ENCODE measurements at places on chromosomes 7 and 10.

DNA sequence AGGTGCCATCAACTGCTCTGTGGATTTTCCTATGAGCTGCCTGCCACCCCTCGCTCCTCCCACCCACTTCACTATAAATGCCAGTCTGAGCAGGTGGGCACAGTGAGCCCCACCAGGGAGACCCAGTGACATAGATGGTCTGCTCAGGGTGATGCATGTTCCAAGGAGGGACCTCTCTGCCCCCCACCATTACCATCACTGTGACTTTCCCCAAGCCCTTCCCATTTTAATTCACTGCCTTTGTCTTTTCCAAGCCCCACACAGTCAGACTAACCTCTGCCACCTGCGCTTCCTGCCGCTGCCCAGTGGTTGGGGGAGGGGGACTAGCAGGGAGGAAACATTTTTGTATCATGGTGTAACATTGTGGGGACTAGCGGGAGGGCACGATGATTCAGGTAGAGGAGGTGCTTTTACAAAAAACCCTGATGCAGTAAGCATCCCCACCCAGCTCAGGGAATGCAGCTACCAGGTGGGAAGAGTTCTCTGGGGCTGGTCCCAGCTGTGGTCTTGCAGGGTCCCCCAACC, 24.6 kb downstream of the PRSS2 start:
- DNase-seq: peak; percentile 46

- DNase-seq: no peak
These were observed 266.4 kb downstream of the SORCS3 start for GRCh38 chr10:104907521-104907920.

GRCh38 chr10:51956822-51957221, 257.4 kb upstream of the CSTF2T start:
- no peak for DNase-seq

DNA sequence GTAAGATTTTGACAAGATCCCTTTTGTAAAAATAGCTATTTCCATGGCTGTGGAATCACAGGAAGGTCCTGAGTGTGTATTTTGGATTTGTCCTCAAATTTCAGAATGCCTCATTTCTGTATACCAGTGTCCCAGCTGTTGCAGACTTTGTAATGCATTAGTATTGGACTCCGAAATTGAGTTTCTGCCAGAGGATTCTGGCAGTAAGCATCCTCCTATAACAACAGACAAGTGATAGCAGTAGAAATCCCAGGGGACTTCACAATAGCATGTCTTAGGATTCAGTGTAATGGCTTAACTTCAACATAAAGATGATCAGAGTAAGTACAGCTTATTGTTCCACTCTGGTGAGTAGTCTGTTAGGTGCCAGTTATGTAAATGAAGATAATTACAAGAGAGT, 104.6 kb downstream of the FOXP2 start:
- DNase-seq: no peak

DNA sequence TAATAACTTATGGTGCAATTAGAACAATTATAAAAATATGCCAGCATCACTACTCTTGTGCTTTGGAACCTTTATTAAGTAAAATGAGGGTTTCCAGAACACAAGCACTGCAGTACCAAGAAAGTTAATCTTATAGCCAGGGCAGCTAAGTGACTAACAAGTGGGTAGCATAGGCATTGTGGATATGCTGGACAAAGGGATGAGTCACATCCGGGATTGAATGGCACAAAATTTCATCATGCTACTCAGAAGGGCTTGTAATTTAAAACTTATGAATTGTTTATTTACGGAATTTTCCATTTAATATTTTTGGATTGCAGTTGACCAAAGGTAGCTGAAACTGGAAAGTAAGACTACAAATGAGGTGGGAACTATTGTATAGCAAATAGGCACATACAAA, 250.6 kb downstream of the C7orf25 start:
- no peak for DNase-seq

DNA sequence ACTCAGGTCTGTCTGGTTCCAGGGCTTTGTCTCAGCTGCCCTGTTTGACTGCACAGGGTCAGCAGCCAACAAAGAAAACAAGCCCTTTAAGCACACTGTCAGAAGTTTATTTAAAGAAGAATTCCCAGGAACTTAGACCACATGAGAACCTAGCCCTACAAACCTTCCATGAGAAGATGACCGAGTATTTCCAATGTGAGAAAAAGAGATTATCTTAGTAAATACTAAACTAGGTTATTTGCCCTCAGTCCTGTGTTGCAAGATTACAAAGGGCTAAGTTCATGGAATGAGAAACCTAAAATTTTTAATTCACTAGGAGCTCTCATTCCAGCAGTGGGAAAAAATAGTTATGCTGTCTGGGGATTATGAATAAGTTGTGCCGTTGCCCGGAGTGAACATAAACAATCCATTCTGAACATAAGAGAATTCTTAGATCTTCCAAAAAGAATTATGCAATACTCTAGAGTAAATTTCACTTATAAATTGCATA, 46.7 kb downstream of the NOC3L start:
- DNase-seq: no peak

DNA sequence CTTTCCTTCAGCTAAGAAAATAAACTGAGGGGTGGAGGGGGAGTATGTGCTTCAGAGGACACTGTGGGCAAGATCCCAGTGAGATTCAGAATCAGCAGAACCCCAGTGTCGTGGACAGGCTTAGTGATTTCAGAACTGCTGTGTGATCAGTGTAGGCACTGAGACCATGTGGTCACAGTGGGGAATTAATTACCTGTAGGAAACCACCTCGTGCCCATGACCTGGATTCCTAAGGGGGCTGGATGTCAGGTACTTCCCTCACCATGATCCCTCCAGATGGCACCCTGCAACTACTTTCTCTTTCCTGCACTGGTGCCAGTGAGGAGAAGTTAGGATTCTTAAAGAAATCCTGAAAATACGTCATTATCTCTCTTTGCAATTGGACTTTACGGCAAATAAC, 64.4 kb downstream of the HBP1 start:
- DNase-seq: no peak

DNA sequence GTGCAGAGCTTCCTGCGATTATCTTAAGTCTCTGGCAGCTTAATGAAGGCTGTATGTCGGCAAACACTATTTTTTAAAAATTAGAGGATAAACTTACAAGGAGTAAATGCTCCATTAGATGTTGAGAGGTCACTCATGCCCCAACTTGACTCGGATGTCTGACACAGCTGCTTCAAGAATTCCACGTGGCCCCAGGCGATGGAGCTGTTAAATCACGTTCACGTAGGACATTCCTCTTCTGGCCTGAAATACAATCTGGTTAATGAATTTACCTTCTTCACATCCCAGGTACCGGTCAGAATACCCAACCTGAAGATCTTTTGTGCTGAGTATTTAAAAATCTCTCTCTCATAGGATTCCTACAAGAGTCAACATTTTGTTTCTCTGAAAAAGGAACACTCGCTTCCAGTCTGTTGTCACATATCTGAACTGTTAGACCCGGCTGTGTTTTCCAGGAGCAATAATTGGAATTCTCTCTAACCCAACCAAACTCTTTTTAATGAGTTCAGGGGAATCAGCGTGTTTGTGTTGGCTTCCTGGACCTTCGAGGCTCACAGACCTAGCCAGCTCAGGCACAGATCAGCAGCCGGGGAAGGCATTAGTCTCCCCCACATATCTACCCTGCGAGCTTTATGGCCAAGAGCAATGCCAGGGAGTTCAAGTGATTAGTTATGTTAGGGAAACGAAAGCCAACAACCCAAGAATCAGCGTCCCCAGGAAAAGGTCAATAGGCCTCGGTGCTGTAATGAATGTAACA, 284.9 kb downstream of the FGFR2 start:
- no peak for DNase-seq

DNA sequence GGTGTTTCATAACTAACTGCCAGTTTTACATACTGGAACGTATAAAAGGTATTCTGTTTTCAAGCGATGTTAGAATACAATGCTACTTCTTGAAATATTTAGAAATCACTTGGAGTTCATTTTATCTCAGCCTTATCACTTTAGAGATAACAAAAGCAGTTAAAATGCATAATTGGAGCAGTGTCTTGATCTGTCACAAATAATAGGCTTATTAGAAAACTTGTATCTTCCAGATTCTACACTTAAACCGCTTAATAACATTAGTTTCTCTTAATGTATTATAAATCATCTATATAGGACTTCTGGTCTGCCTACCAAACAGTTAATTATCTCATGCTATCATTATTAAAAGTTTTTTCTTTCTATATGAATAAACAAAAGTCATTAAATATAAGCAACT, 104.4 kb downstream of the TAF3 start:
- no peak for DNase-seq

DNA sequence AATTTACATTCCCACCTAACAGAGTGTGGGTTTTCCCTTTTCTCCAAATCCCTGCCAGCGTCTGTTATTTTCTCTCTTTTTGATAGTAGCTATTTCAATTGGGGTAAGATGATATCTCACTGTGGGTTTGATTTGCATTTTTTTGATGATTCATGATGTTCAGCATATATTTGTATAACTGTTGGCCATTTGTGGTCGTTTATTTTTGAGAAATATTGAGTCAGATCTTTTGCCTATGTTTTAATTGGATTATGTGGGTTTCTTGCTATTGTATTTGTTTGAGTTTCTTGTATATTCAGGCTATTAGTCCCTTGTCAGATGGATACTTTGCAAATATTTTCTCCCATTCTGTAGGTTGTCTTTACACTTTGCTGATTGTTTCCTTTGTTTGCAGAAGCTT, 193.8 kb downstream of the ABCA13 start:
- no peak for DNase-seq

GRCh38 chr10:48335788-48336187, 29.3 kb downstream of the MAPK8 start:
- DNase-seq: no peak

DNA sequence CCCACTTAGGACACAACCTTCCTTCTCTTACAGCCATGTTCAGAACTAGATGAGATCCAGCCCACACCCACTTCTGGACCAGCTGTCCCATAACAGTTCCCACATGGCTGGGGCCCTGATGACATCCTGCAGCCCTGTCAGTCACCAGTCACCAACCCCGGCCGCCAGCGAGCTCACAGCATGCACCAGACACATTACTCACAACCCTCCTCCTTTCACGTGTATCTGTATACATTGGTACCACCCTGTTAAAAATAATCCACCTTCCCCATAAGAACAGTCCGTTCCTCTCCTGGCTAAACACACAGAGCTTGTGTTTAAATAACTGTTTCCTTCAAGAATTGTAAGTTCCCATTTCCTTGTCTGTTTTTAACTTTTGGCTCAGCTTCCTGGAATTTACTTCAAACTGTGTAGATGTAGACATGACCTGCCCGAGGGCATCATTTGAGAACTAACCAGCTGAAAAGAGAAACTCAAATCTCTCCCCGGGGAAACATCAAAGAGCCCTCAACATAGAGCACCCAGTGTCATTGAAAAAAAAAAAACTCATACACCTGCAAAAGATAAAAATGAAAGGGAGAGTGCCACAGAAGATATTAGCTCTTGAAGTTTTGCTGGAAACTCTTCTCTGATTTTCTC, 26.0 kb upstream of the PRLHR start:
- no peak for DNase-seq

DNA sequence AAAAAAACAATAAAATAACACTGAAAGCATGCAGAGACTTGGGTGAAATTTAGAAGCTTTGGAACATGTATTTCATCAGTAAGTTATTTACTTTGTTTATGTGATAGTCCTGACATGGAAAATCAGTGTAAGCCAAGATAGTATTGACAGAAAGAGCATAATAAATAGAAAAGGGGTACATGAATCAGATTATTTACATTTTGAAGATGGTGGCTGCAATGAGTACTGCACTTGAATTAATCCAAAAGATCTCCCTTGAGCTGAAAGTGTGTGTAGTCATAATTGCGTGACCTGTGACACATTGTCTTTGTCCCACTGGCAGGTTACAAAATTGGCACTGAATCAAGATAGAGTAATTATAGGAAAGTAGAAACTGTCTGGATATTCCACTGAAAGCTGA, 562.9 kb downstream of the GFRA1 start:
- no peak for DNase-seq

DNA sequence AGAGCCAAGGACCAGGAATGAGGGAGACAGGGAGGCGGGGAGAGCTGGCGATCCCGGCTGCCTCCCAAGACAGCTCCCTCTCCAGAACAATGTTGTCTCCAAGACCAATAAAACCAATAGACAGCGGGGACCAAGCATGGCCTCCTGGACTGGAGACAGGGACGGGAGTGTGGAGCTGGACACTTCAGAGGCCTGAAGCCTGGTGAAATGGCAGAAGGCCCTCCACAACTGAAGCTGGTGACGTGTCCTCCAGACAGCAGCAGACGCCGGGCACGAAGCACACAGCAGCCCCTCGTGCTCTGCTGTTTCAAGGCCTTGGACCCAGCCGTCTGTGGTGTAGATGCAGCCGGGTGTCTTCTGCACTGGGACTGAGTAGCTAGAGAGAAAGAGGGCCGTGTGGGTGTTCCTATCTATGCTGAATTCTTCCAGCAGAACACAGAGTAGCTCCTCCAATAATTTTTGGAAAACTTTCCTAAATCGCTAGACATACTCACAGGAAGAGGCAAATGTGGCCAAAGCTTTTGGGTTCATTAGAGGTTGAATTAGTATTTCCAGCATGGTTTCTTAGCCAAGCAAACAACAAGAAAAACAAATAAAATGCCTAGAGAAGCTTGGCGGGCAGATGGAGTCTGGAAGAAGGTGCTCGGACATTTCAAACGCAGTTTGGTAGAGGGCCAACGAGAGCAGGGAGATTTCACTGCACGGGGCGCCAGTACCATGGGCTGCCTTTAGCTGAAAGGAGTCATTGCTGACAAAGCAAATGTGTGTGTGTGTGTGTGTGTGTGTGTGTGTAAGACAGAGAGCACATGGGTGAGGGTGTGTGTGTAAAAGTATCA, 570.4 kb downstream of the TCERG1L start:
- no peak for DNase-seq

- DNase-seq: no peak
These were observed 202.2 kb downstream of the AUTS2 start for GRCh38 chr7:69800495-69800894.

DNA sequence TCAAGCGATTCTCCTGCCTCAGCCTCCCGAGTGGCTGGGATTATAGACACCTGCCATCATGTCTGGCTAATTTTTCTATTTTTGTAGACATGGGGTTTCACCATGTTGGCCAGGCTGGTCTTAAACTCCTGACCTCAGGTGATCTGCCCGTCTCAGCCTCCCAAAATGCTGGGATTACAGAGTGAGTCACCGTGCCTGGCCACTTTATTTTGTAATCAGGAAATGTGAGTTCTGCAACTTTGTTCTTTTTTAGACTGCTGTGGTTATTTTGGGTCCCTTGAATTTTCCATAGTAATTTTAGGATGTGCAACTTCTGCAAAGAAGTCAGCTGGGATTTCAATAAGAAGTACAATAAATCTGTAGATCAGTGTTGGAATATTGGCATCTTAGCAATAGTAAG, 96.8 kb downstream of the CYTH3 start:
- no peak for DNase-seq

DNA sequence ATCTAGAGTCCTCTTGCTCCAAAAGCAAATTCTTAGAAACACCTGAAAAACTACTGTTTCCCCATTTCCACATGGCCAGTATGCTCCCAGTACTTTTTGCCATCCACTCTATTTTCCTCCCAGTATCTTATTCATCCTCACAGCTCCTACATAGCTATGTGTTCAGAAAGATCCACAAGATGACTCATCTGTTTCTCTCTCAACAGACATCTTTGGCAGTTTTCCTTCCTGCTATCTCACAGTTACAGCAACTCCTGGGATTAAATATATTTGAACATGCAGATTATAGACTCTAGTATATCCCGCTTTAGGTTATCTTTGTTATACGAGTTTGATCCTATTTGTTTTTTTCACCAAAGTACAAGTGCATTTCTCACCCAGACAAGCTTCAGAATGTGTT, 675.6 kb upstream of the POT1 start:
- no peak for DNase-seq

All from Peyer's patch (tissue), 4 donors.